ENCODE measurements at places on chromosomes 2 and 18.

DNA sequence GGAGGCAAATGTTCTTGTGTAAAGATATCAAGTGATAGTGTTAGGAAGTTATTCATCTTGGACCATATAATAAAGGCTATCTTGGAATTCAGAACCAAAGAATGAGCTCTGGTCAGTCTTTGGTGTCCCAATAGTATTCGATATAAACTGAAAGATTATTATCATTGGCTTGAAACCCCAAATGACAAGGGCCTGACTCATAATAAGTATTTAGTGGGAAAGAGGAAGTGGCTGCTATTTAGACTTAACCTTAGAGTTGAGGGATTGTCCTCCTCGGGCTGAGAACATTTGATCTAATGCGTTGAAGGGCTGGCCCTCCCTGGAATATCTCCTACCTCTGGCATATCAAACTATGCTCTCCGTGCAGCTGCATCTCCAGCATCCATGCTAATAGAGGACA is 67.5 kb downstream of the CDH20 start:
- no peak for DNase-seq

GRCh38 chr18:40006634-40007033 is 1948.4 kb upstream of the PIK3C3 start:
- DNase-seq: no peak

DNA sequence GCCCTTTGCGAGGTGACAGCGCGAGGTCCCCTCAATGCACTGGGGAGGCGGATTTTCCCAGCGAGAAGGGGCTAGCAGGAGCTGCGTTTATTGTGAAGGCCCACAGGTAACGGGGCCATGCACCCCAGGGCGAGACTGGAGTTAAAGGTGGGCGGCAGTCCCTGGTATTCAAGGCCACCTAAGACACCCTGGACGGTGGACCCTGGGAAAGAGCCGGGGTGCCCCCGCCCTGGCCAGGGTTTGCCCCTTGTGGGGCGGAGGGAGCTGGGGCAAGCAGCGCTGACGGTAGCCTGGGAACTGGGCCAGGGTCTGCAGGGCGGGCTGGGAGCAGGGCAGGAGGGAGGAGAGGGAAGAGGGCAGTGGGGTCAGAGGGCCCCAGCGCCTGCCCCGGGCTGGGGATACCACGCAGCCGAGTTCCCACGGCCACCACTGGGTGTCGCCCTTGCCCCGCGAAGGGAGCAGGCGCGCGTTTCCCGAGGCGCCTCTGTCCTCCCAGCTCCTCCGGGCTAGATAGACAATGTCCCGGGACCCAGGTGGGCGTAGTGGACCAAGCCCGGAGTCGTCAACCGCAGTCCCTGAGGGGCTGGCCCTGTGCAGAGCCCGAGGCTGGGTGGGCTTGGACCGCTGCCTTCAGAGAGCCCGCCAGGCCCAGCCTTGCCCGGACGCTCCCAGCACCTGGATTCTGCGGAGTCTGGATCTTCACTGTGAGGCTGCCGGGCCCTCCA is 80.2 kb downstream of the SMAD4 start:
- DNase-seq: peak; percentile 36

GRCh38 chr18:34921226-34921625 is 120.0 kb upstream of the MAPRE2 start:
- no peak for DNase-seq

DNA sequence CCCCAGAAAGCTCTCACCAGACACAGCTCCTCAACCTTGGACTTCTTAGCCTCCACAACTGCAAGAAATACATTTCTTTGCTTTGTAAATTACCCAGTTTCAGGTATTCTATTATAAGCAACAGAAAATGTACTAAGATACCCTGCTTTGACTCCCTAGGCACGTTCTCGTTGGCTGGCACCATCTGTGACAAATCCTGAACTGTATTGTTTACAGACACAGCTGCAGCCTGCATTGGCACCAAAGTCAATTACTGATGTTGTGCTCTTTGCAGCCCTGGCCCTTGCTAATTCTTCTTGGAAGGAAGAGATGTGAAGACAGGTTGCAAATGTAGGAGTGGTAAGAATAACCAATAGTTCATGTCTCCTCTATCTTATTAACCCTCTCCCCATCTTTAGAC is 72.7 kb upstream of the FAM136A start:
- no peak for DNase-seq

DNA sequence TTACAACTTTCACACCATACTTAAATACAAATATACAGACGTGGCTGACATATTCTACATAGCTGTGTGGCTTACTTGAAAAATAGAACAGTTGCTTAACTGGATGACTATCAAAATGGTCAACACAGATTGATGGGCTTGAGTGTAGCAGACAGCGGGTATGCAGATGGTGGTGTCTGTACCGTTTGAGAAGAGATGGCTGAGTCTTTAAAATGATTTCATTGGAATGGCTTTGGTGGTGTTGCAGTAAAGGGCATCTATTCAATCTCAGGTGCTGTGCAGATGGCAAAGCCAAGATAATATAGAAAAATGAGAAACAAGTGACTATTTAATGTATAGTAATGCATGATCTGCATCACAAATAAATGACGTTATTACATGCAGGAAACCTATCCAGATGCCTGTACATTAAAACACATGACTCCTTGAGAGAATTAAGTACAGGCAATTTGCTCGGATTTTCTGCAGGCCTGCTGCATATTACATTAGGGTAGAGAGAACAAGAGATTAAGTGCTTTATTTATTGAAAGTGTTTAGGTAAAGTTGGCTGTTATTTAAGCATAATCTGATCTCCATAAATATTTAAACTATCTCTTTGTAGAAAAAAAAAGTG is 68.5 kb downstream of the AGPS start:
- no peak for DNase-seq

- DNase-seq: no peak
These were observed 5.5 kb downstream of the SERPINE2 start for GRCh38 chr2:224033601-224034000.

DNA sequence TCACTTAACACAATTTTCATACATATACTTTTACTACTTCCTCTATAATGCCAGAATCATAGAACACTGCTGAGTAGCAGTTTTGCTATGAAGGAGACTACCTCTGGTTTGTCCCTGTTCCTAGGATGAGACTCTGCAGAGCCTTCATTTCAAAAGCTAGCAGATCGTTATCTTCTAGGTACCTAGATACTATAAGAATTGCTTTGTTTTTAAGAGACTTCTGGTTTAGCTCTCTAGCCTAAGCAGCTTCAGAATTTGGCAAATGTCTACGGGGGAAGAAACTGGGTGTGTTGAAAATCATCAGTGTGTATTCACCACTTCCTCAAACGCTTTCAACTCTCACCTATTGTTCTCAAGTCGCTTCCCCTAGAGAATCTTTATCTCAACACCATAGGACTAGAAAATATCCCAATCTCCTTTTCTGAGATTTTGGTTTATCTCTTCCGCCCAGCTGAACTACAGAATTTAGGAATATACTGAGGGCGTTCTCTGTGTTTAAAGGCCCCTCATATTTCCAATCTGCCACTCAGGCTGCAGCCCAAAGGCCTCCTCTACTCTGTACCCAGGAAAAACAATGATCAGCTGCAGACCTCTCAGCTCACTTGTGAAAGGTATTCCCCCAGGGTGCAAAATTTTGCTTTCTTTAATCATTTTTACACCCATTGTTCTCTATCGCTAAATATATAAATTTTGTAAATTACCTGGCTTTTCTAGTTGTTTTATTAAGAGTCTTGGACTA is 28.7 kb downstream of the SMAD2 start:
- DNase-seq: no peak

GRCh38 chr2:12978066-12978835 is 261.5 kb downstream of the TRIB2 start:
- no peak for DNase-seq

GRCh38 chr2:24850944-24851343 is 57.7 kb downstream of the CENPO start:
- no peak for DNase-seq

GRCh38 chr2:23656597-23656973 is 270.3 kb downstream of the ATAD2B start:
- DNase-seq: no peak

- DNase-seq: no peak
These were observed 200.6 kb downstream of the ZBTB7C start for GRCh38 chr18:48208432-48209140.

- no peak for DNase-seq
These were observed 40.6 kb upstream of the TMEM247 start for GRCh38 chr2:46438794-46439193.

GRCh38 chr18:11500153-11501122 is 109.0 kb upstream of the SLC35G4 start:
- DNase-seq: no peak
